ENCODE measurements at places on chromosomes 1 and 21.

- DNase-seq, result no peak
Observed at GRCh38 chr1:63405021-63405420, 37.6 kb downstream of the ALG6 start.

GRCh38 chr21:35791541-35792325 is 268.6 kb downstream of the SETD4 start:
- DNase-seq, result no peak

GRCh38 chr1:168498159-168498631 is 45.6 kb downstream of the XCL2 start:
- no peak for DNase-seq

DNA sequence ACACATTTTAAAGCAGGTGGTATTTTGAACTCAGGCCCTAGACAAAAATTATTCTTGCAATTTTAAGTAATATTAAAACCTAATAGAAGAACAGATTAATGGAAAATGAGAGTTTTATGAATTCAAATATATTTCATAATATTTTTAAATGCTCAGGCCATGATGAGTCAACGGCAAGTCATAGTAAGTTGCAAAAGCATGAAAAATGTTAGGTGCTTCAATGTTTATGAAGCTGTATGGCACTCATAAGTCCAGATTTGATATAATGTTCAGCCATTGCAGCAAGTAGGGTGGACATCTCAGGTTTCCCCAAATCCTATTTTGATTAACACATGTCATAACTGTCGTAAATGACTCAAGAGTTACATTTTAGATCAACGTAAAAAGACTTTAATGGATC is 112.6 kb downstream of the GRIK1 start:
- no peak for DNase-seq

- DNase-seq, result no peak
Observed at GRCh38 chr1:192668409-192668983, 32.5 kb downstream of the RGS13 start.
